ENCODE measurements at places on chromosomes 12 and 14. TPM values are rescaled to one million over a fixed set of nuclear protein-coding genes. Genes with fewer than 3 reads are reported as not detected.

Gene RERG
- total RNA-seq, result 11.5 TPM

Gene C14orf132
- total RNA-seq, result 23.2 TPM

Gene PIANP
- total RNA-seq, result 0.18 TPM

- no peak for DNase-seq
- H3K27me3 ChIP-seq, result peaks cover 3% of the 10 kb centered on the region
- no peak overlapping the region for H3K4me3 ChIP-seq
- H3K36me3 ChIP-seq, result no peaks in the 10 kb centered on the region
- no peak overlapping the region for H3K27ac ChIP-seq
These were observed 7.9 kb downstream of the GALNT9 start for GRCh38 chr12:132321321-132322118.

GRCh38 chr14:65137648-65138307, 35.5 kb upstream of the MAX start:
- H3K4me3 ChIP-seq, result no peak overlapping the region
- no peaks in the 10 kb centered on the region for H3K36me3 ChIP-seq
- DNase-seq, result no peak
- no peaks in the 10 kb centered on the region for H3K27me3 ChIP-seq
